ENCODE measurements at places on chromosomes 3 and 15.

- peak; percentile 86 for DNase-seq
Observed at GRCh38 chr15:90571063-90571541, 41.4 kb downstream of the CRTC3 start.

GRCh38 chr3:157201648-157202278 is 41.8 kb upstream of the CCNL1 start:
- no peak for DNase-seq

GRCh38 chr15:27482287-27482686 is 511.3 kb downstream of the GABRG3 start:
- no peak for DNase-seq

- no peak for DNase-seq
Observed at GRCh38 chr3:44802011-44802410, 40.4 kb downstream of the KIF15 start.

DNA sequence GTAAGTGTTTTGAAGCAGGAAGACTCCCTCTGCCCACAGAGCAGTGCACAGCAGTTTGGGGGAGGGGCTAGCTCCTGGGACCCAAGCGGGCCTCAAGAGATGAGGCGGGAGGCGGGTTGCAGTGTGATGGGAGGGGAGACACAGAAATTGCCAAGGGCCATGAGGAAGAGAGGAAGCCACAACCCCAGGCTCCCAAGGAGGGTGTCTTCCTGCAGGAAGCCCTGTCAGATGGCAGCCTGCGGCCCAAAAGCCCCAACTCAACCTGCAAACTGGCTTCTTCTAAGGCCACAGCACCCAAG is 7.3 kb upstream of the ISLR2 start:
- no peak for DNase-seq

GRCh38 chr3:168865022-168865551 is 769.4 kb upstream of the GOLIM4 start:
- DNase-seq = no peak

DNA sequence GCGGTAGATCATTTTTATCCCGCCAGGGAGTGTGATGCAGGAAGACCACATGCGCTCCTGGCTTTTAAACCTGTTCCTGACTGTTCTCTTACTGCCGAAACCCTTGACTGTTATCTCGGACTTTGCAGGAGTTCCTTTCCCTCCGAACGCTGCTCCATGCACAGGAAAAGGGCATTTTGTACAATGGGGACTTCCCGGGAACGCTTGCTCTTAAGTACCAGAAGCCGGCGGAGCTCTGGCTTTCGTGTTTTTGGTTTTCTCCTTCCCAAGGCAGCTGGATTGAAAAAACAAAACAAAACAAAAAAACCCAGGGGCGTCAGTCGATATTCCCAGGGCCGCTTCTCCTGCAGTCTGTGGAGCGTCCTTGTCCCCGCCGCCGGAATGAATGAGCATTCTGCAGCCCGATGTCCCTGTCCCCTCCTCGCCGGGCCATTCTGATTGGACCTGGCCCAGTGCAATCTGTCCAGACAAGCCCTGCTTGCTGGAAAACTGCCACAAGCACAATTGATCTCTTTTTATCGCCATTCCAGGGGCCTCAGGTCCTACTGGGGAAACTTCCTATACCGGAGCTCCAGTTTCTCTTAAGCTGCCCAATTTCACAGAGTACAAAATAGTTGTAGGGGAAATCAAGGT is 44.8 kb downstream of the SLC6A1 start:
- no peak for DNase-seq

DNA sequence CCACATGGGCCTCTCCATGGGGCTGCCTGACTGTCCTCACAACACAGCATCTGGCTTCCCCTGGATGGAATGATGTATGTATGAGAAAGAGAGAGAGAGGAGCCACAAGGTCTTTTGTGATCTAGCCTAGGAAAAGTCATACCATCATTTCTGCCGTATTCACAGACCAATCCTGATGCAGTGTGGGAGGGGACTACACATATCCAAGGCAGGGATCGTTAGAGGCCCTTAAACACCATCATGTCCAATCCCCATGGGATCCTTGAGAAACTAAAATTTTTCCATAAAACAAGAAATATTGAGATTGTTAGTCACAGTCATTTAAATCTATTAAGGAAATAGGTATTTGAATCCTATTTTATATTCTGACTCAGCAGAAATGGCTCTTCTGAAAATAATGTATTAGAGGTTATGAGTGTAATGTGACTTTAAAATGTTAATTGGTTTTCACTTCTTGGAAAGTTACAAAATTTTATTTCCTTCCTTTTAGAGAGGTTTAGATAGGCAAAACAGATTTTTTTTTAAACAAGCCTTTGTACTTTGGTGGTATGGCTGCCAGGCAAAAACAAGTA is 65.1 kb upstream of the TSC22D2 start:
- no peak for DNase-seq

DNA sequence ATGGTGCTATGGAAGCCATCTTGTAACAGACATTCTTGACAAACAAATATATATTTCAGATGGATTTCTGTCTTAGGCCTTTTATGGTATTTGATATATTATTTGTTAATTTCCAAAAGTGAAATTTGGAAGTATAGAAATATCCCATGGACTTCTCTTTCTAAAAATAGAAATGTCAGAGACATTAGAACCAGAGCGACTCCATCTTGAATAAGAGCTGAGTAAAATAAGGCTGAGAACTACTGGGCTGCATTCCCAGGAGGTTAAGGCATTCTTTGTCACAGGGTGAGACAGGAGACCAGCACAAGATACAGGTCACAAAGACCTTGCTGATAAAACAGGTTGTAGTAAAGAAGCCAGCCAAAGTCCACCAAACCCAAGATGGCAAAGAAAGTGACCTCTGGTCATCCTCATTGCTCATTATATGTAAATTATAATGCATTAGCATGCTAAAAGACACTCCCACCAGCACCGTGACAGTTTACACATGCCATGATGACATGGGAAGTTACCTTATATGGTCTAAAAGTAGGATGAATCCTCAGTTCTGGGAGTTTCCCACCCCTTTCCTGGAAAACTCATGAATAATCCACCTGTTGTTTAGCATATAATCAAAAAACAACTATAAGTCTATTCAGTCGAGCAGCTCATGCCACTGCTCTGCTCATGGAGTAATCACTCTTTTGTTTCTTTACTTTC is 146.0 kb downstream of the NEK11 start:
- no peak for DNase-seq

- no peak for DNase-seq
Observed at GRCh38 chr15:66210684-66211083, 42.9 kb downstream of the MEGF11 start.

GRCh38 chr3:194197981-194198695 is 62.2 kb downstream of the HES1 start:
- DNase-seq = no peak

DNA sequence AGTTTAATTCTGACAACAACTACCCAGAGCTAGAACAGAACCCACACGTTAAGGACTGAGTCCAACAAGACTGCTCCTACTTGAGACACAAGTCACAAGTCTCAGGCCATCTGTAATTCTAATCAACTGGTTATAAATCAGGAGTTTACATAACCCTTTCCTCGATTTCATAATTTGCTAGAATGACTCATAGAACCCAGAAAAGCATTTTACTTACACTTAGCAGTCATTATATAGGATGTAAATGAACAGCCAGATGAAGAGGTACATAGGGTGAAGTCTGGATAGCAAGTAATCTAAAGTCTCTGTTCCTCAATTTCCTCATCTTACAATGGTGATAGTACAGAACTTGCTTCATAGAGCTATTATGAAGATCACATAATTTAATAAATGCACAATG is 1018.2 kb downstream of the DIPK2A start:
- no peak for DNase-seq

GRCh38 chr15:68612503-68612902 is 33.7 kb downstream of the CORO2B start:
- no peak for DNase-seq

DNA sequence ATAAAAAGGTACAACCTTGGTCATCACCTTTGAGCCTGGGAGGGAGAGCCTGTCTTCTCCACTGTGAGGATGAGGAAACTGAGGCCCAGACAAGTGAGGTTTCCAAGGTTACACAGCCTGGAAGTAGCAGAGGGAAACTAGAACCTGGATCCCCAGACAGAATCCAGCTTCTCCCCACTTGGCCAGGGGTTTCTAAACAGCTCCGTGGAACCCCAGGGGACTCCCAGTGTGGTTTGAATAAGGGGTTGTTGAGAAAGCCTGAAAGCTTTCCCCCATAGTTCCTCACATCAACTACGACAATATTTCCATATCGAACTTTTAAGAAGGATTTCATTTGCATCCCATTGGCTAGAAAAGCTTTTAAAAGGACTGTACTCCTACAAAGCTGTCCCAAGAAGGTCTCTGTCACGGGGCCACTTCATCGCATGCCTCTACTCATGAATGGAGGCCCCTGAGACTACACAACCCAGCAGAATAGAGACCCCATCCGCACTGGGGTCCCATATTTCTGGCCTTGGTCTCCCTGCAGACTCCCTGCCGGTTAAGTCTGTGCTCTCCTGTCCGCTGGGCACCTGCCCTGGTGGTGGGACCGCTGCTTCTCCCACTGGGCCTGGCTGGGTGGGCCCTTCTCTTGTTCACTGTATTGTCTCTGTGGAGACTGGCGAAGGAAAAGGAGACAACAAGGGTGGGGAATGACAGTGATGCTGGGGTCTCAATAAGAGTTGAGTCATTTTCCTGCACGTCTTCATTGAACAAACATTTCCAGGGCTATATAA is 178.5 kb downstream of the SMAD6 start:
- DNase-seq = peak; percentile 34

GRCh38 chr3:172106037-172106954 is 66.9 kb downstream of the FNDC3B start:
- DNase-seq = no peak

DNA sequence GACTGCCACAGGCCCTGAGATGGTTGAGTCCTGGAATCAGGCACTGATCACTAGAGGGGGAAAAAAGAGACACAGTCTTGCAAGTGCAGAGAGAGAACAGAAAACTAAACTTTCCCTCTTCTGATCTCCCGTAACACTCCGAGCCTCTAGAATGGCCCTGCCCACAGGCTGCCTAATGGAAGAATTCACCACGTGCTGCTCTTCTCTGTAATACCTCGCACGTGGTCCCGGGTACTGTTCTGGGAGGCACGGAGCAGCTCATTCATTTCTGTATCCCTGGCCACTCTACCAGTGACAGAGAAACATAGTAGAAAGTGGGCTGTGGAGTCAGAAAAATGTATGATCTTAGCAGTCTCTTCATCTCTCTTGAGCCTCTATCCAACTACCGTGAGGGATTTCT is 30.4 kb downstream of the VGLL4 start:
- DNase-seq = no peak

DNA sequence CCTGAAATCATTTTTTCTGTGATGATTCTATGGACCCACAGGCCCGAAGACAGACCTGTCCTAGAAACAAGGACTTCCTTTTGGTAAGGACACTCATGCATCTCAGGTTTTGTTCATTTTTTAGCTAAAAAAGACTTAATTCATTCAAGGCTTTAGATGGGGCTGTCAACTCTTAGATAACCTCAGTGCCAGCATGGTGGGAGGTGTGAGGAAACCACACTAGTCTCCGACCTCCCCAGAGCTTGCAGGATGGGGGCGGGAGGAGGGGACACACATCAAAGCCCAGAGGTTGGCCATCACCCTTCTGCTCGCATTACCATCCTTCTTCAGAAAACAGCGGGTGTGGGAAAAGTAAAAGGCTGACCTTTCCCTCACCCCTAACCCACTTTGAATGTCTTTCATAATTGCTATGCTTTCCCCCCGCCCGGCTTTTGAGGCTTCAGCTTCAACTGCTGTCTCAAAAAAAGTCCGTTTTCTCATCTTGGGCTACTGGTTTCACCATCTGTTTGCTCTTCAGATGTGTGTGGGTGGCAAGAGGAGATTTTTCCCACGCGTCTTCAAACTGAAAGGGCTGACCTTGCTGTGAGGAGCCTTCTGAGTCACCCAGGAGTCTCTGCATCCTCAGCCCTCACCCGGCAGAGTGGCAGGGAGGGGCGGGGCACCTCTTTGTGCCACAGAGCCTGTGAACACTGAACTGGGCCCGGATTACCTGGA is 27.6 kb upstream of the CXCR6 start:
- DNase-seq = no peak

- no peak for DNase-seq
Observed at GRCh38 chr3:169754711-169755110, 10.1 kb downstream of the TERC start.

- DNase-seq = no peak
Observed at GRCh38 chr3:196974661-196975060, 6.0 kb upstream of the PIGZ start.

GRCh38 chr15:101646672-101647071 is 5.5 kb downstream of the TM2D3 start:
- DNase-seq = no peak

DNA sequence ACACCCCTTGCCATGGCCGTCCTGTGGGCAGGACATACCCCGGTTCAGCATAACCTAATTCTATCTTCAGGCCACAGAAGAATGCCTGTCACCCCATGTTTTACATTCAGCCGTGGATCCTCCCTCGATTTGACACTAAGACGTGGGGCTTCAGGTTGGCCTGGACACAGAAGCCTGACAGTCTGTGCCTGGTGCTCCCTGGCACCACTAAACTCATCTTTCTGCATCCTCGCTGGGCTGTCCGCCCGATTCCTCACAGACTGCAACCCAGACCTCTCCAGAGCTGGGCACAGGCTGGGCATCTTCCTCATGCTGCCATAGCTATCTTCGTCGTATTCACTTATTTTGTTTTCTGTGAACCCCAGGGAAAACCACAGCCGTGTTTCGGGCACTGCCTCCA is 117.8 kb upstream of the IQSEC1 start:
- no peak for DNase-seq

GRCh38 chr3:39329493-39329892 is at the start of gene CCR8:
CCR8 (plus strand) TSS chr3:39329709; CDS start chr3:39332332, 2,623 bp downstream.
- no peak for DNase-seq

DNA sequence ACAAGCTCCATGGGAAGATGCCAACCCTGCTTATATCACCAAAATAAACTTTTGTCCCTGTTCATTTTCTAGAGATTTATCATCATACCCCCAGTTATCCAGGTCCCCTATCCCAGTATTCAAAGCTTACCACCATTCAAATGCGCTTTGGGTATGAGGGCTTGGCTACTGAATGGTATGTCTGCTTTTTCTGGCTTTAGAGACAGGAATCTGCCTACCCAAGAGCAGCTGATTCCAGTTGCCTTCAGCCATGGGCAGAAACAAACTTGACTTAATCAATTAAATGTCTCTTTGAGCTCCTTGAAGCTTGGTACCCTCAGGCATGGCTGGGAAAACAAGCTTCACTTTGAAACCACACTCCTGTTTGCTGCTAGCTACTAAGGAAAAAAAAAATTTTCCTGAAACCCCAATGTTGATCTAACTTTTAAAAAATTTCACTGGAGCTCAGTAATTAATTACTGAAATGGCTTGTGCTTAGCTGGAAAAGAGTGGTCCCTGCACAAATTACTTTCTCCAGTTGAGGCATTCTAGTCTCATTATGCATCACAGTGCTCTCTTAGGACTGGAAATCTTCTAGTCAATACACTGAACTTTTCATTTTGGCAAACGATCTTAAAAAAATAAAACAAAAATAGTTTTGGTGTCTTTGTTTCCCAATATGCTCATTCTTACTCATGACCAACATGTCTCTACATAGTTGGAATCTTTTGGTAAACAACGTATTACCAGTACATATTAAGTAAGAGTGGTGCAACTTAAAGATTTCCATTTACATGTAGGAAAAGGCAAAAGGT is 242.8 kb downstream of the DTWD1 start:
- DNase-seq = no peak

Data from right atrium auricular region (tissue), 2 donors.